Colonic mucosa (tissue), 4 donors: ENCODE measurements at places on chromosomes 3 and 15. TPM values are rescaled to one million over a fixed set of nuclear protein-coding genes. Genes with fewer than 3 reads are reported as not detected.

The CYP8B1 gene
- not detected for total RNA-seq

The ARNT2 gene
- 2.7 TPM for total RNA-seq

The AQP9 gene
- not detected for total RNA-seq

The OXTR gene
- total RNA-seq, result 1.8 TPM

The GPX1 gene
- total RNA-seq, result 235 TPM

The CCDC191 gene
- 3.1 TPM for total RNA-seq

The SPTSSB gene
- 3.5 TPM for total RNA-seq

The GOLGA8T gene
- total RNA-seq, result 0.16 TPM

The GCSAM gene
- 0.16 TPM for total RNA-seq

The ATP13A5 gene
- total RNA-seq, result 0.05 TPM

The LRRIQ4 gene
- total RNA-seq, result not detected

The ABI3BP gene
- 34.6 TPM for total RNA-seq

The FRMD5 gene
- total RNA-seq, result 3.4 TPM

The SATB1 gene
- 16.0 TPM for total RNA-seq

The SYNM gene
- 3.3 TPM for total RNA-seq

The GOLGA6D gene
- total RNA-seq, result not detected

The GOLGA8M gene
- total RNA-seq, result not detected

The SEMA5B gene
- total RNA-seq, result 1.3 TPM

The ACTC1 gene
- total RNA-seq, result not detected

The SMAD6 gene
- 22.0 TPM for total RNA-seq

The FRMD4B gene
- 21.1 TPM for total RNA-seq

The GRAMD2A gene
- total RNA-seq, result 3.3 TPM

The TICRR gene
- 14.6 TPM for total RNA-seq

The CIB2 gene
- total RNA-seq, result 14.6 TPM

The LTK gene
- 6.9 TPM for total RNA-seq

The TIPARP gene
- total RNA-seq, result 15.2 TPM

The GATM gene
- 17.9 TPM for total RNA-seq

The TMEM207 gene
- total RNA-seq, result not detected
